ENCODE measurements at places on chromosomes 12 and 14.

- no peak for DNase-seq
Observed at GRCh38 chr12:69328426-69328825, 19.8 kb upstream of the LYZ start.

DNA sequence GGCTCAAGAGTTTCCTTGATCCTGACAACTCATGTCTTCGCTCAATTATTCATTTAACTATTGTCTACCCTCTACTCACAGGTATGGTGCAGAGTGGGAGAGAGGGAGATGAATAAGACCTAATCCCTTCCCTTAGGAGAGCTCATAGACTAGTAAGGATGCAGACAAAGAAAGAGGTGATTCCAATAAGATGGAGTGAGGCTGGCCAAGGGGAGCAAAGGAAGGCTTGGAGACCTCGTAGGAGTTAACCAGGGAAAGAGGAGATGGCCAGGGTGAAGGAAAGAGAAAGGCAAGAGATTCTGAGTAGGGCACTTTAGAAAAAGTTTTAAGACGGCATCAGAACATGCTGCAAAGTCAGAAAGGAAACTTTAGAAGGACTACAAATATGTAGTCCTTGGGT lies 588.5 kb downstream of the VRK1 start:
- no peak for DNase-seq

DNA sequence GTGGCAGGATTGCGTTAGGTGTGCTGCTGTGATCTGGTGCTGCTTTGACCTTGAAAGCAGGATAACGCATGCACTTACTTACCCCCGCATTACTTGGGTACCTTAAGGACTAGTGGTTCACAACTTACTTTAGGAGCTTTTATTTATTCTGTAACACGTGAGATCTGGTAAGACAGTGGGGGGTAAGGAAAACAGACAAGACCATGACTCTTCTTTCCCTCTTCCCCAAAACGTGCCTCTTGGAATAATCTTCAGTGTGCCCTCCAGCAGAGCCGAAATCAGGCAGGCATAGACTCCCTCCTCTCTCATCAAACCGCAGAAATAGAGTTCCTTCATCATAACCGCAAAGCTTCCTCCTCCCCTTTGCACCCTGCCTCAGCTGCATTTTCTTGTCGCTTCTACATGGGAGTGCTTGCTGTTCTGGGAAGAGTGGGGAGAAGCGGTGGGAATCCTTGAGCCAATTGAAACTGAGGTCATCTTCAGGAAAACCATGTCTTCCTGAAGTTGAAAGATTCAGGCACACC lies 43.4 kb downstream of the RAD52 start:
- no peak for DNase-seq

- DNase-seq: no peak
Observed at GRCh38 chr12:39966256-39966655, 139.6 kb downstream of the SLC2A13 start.

- no peak for DNase-seq
Observed at GRCh38 chr14:35365130-35366055, 39.2 kb downstream of the NFKBIA start.
